ENCODE measurements at places on chromosomes 13 and 19. TPM values are rescaled to one million over a fixed set of nuclear protein-coding genes. Genes with fewer than 3 reads are reported as not detected.

The ICAM4 gene
- 1.1 TPM for total RNA-seq

The GJB2 gene
- not detected for total RNA-seq

The ZNF579 gene
- 1.6 TPM for total RNA-seq

The LILRB1 gene
- total RNA-seq: 2.3 TPM

The ZNF763 gene
- 14.5 TPM for total RNA-seq

The PIH1D1 gene
- total RNA-seq: 94.4 TPM

The CD209 gene
- 9.8 TPM for total RNA-seq

The EPSTI1 gene
- total RNA-seq: 6.6 TPM

The TNFSF11 gene
- 1.9 TPM for total RNA-seq

The RBM42 gene
- 44.6 TPM for total RNA-seq

The ONECUT3 gene
- not detected for total RNA-seq

The NLRP7 gene
- total RNA-seq: not detected

Data from breast epithelium (tissue), 4 donors.